ENCODE measurements at places on chromosomes 6 and 20.

DNA sequence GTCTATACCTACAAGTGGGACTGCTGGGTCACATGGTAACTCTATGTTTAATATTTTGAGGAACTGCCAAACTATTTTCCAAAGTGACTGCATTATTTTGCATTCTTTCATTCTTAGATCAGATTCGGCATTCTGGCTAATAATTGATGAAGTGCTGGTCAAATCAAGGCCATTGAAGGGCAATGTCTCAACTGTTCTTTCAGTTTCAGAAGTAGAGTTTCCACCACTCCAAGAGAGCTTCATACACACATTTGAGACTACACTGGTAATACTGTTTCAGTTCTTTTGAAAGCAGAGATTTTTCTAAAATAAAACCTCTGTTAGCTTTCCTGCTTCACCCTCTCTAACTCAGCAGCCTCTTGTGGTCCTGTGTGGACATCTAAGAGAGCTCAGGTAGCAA is 154.5 kb downstream of the CFAP61 start:
- DNase-seq: no peak

- DNase-seq: no peak
These were observed 129.8 kb downstream of the TPBG start for GRCh38 chr6:82493467-82493866.

DNA sequence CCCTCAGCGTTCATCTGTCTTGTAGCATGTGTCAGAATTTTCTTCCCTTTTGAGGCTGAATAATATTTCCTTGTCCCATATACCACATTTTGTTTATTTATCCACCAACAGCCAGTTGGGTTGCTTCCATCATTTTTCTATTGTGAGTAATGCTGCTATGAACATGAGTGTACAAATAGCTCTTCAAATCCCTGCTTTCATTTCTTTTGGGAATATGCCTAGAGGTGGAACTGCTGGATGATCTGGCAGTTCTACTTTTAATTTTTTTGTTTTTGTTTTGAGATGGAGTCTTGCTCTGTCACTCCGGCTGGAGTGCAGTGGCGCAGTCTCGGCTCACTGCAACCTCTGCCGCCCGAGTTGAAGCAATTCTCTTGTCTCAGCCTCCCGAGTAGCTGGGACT is 64.7 kb downstream of the SASH1 start:
- DNase-seq: no peak

- no peak for DNase-seq
These were observed 40.8 kb downstream of the NT5E start for GRCh38 chr6:85490516-85491248.

- peak; percentile 22 for DNase-seq
These were observed 77.6 kb downstream of the HUS1B start for GRCh38 chr6:579339-579738.

DNA sequence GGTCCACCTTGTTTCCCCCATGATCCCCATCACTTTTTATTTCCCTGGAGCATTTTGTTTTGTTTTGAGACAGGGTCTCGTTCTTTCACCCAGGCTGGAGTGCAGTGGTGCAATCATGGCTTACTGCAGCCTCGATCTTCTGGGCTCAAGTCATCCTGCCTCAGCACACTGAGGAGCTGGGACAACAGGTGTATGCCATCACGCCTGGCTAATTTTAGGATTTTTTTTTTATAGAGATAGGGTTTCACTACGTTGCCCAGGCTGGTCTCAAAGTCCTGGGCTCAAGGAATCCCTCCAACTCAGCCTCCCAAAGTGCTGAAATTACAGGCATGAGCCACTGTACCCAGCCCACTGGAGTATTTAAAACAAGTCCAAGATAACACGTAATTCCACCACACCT is 179.9 kb downstream of the PREX1 start:
- DNase-seq: no peak

GRCh38 chr6:39124114-39124513 is 9.1 kb upstream of the SAYSD1 start:
- no peak for DNase-seq

GRCh38 chr20:2741463-2741862 is 48.9 kb downstream of the EBF4 start:
- peak; percentile 53 for DNase-seq

GRCh38 chr6:38687043-38687353 is 15.9 kb downstream of the GLO1 start:
- no peak for DNase-seq

GRCh38 chr20:23451956-23452487 is 654 bp downstream of the CST11 start:
- DNase-seq: no peak

- DNase-seq: no peak
These were observed 87.7 kb downstream of the TFAP2C start for GRCh38 chr20:56716806-56717205.

DNA sequence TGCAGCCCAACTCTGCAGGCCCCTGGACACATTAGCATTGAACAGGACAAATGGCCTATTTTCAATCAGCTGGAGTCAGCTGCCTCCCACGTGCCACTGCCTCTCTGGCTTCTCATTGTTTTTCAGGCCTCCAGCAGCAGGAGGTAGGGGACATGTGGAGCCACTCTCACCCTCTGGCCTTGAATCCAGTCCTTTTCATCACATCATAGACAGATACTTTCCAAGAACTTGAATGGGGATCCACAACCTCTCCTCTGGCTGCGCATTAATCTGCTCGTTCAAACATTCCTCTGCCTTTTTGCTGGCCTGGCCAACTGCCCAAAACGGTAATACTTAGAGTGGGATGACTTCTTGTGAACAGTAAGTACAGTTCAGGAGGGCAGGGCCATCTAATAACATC is 592.3 kb downstream of the PKHD1 start:
- no peak for DNase-seq

DNA sequence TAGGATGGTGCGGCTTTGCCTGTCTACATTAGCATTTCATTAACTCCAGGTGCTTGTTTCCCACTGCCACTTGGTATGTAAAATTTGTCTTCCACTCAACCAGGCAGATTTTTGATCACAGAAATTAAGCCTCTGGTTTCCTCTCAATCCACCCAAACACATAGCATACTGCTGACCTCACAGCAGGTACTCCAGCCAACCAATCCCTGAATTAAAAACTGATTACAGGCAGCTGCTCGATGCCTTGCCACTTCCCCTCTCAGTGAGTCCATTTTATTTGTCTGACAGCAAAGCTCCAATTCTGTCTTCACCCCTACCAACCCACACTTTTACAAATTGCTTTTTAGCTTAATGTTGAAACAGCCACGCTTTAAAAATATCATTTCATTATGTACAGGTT is 95.2 kb downstream of the PLCB1 start:
- DNase-seq: no peak

DNA sequence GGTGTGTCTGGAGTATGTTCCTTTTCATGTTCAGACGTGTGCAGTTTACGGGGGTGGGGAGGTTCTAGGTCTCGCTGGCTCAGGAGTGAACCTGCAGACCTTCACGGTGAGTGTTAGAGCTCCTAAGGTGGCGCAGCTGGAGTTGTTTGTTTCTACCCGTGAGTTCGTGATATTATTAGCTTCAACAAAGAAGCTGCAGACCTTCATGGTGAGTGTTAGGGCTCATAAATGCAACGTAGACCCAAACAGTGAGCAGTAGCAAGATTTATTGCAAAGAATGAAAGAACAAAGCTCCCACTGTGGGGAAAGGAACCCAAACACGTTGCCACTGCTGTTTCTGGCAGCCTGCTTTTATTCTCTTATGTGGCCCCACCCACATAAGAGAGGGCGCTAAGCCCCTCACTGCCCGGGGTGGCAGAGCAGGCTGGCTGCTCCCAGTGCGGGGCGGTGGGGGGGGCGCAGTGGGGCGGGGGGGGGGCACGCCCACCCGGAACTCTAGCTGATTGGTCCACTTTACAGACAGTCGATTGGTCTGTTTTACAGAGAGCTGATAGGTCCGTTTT is 41.3 kb upstream of the GMPR start:
- DNase-seq: no peak

DNA sequence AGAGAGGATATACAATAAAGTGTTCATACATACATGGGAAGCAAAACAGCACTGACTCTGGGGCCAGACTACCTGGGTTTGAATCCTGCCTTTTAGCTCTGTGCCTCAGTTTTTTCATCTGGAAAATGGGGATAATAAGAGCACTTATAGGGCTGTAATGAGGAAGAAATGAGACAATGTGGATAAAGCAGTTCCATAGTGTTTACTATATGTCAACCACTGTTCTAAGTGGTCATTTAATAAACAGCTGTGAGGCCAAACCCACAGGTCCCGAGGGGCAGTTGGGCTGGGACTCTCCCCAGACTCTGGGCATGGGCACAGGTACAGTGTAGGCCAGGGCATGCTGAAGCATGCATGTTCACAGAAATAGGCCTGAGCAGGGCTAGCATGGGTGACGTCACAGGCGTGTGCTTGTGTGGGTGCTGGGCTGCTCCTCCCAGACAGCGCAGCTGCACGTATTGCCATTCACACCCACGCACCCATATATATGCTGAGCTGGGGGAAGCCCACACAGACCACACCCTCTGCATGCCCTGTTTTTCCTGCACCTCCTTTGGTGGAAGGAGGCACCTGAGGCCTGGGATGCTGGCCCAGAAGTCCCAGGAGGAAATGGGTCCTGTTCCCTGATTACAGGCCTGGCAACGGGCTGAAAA is 3.5 kb upstream of the PLCG1 start:
- DNase-seq: no peak

- DNase-seq: no peak
These were observed 20.5 kb upstream of the PDE7B start for GRCh38 chr6:135831016-135831415.

DNA sequence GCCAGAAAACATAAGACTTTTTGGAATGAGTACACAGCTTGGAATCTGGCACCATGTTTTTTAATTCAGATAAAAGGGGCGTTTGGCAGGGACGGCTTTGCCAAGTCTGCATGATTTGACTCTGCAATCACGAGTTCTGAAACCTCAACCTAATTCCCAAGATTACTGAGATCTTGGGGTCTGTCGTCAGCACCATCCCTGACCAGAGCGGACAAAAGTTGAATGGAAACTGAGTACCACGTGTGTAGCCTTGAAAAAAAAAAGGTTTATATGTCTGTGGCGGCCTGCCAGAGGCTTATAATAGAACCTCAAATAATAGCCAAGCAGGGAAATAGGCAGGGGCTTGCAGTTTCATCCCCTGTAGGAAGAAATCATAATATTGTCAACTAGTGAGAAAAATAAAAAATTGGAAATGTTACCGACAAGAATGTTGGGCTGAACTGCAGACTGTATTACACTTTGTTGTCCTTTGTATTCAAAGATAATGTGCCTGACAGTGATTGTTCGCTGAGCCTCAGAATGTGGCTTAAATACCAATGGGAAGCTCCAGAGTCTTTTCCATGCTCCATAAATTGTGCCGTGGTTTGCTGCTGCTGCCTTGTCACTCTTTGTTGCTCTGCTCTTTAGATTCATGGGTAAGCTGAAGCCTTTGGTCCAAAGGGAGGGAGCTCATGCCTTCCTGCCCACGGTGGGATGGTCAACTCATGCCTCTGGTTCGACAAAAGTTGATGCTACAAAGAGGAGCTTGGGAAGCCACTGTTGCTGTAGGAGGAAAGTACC is 118.8 kb upstream of the ARID1B start:
- no peak for DNase-seq

- DNase-seq: no peak
These were observed 1959.8 kb upstream of the DEFB115 start for GRCh38 chr20:29297411-29298270.

DNA sequence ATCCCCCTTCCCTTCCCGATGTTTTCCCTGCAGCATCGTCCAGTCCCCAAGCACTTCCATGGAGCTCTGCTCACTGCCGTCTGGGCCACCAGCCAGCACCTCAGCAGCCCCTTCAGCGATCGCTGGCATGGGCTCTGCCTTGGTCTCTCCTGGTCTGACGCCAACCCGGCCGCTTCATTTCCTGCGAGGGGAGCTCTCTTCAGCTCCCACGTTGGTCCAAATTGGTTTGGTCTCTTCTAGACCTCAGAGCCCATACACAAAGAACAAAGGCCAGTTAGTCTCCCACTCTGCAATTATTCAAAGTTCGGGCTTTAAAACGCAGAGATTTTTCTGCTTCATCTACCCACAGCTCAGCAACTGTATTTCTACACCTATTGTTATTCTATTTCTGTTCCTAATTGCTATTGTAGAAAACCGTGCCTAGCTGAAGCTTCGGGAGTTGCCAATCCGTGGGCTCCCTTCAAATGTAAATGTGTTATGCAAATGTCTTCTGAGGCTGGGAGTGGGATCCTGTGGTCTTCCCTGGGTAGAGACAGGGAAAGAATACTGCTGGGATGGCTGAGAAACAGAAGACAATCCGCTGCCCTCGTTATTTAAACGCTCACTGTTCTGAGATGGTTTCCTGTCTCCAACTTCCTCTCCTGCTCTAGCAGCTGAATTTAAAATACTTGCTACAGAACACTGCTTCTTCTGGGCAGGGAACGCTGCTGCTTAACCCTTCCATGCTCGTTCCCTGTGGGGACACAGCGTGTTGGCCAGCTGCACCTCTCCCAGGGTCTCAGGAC is 154.2 kb upstream of the QKI start:
- DNase-seq: peak; percentile 46

- peak; percentile 13 for DNase-seq
These were observed 73.2 kb downstream of the ROS1 start for GRCh38 chr6:117352466-117353081.

GRCh38 chr6:89251976-89252375 is 34.8 kb upstream of the GABRR1 start:
- no peak for DNase-seq

- no peak for DNase-seq
These were observed 4.1 kb downstream of the MDFI start for GRCh38 chr6:41642090-41642959.

GRCh38 chr6:6466967-6467761 is 121.4 kb upstream of the LY86 start:
- DNase-seq: no peak

DNA sequence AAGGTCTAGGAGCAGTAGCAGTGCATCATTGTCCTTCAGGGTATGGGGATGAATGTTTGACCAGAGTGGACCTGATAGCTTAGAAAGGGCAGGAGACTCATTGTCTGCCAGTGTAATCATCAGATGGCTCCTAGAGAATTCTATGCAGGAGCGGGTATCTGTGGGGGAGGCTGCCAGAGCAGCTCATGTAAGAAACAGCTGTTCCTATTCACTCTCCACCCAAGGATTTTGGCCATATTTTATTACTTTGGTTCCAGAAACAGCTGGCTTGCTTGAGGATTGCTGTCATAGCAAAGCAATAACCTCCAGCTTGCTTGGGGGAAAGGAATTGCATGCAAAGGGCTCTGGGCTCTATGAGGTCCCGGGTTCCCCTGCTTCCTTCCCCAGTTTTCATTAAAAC is 44.1 kb downstream of the RALY start:
- DNase-seq: no peak

GRCh38 chr6:46098678-46099077 is 31.1 kb upstream of the ENPP4 start:
- no peak for DNase-seq

- DNase-seq: peak; percentile 68
These were observed 15.5 kb downstream of the SDCBP2 start for GRCh38 chr20:1313236-1313964.

GRCh38 chr6:114063956-114064355 is 93.0 kb upstream of the HDAC2 start:
- no peak for DNase-seq
